ENCODE measurements at places on chromosomes 16 and 17.

DNA sequence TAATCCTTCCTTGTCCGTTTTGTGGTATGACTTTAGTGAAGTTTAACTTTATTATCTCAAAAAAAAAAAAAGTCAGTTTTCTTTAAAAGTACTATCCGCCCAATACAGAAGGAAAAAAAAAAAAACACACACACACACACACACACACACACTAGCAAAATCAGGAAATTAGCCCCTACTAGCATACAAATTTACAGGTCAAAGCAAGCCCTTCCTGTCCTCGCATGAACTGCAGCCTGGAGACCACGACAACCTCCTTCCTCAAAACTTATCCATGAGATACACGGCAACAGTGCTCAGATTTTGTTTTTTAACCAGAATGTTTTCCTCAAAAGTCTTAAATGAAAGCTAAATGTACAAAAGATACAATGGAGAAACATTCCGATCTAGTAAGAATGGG lies 16.2 kb downstream of the NCOR1 start:
- DNase-seq, result no peak

- no peak for DNase-seq
Observed at GRCh38 chr16:61834082-61834481, 202.2 kb downstream of the CDH8 start.

- DNase-seq, result no peak
Observed at GRCh38 chr17:8068736-8069586, 18.6 kb downstream of the ALOX12B start.

GRCh38 chr16:2686912-2687507 lies 4.7 kb downstream of the KCTD5 start:
- DNase-seq, result no peak

- DNase-seq, result no peak
Observed at GRCh38 chr16:83933885-83934683, 19.0 kb upstream of the OSGIN1 start.

DNA sequence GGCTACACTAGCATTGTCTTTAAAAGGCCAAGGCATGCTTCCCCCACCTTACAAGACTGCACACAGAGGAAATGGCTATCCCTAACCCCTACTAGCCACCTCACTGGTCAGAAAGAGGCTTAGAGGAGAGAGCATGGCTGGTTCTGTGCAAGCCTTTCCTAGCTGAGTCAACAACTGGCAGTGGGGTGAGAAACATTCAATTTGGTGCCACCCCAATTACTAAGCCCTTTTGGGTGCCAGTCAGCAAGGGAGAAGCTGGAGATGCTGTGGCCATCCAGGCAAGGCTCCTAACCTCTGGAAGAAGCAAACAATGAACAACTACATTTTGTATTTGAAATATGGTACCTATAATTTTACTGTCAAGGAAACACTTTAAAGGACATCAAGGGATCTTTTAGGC lies 4.7 kb upstream of the KAT7 start:
- no peak for DNase-seq

DNA sequence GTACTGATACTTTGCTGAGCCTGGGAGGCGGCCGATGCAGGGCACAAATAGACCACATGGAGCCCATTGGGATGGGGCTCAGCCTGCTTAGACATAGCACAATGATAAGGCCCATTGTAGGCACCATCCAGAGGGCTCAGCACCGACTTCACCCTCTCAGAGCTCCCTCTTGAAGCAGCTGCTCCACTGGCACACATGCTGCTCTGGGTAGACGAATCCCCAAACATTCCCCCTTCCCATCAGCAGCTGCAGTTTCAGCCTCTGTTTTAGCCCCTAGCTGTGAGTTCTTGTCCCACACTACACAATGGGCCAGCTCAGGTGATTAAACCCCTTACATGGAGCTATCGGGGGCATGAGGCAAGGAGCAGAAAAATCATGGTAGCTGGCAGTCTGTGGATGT lies 174.1 kb downstream of the RGS9 start:
- no peak for DNase-seq

GRCh38 chr17:49696233-49696761 lies 11.5 kb downstream of the SLC35B1 start:
- no peak for DNase-seq

- no peak for DNase-seq
Observed at GRCh38 chr17:45135978-45136791, 698 bp downstream of the ACBD4 start.

DNA sequence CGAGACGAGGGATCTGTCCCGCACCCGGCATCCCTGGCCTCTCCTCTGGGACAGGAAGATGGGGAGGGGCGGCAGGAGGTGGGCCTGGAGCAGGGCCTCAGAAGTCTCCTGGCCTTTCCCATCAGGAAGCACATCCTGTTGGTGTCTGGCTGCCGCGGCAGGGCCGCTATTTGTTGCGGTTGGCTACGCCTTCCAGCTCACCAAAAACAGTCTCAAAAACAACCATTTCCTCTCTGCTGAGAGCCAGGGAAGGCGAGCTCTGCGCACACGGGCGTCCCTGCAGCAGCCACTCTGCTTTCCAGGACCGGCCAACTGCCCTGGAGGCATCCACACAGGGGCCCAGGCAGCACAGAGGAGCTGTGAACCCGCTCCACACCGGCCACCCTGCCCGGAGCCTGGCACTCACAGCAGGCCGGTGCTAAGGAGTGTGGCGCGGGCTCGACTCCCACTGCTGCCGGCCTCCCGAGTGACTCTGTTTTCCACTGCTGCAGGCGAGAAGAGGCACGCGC lies at the start of gene TMEM204:
TMEM204 (plus strand) TSS at position 224 of the 509 bp plus-strand sequence. CDS start 610 bp downstream, outside the sequence.
- DNase-seq, result no peak

GRCh38 chr17:81194941-81195901 lies 27.5 kb downstream of the CEP131 start:
- no peak for DNase-seq

GRCh38 chr17:13212860-13213259 lies 195.0 kb upstream of the ELAC2 start:
- no peak for DNase-seq

- DNase-seq, result no peak
Observed at GRCh38 chr16:29745853-29746345, at the start of gene C16orf54. TSS of gene C16orf54 (minus strand) at chr16:29745990. CDS start at chr16:29744951, 1,039 bp downstream.

DNA sequence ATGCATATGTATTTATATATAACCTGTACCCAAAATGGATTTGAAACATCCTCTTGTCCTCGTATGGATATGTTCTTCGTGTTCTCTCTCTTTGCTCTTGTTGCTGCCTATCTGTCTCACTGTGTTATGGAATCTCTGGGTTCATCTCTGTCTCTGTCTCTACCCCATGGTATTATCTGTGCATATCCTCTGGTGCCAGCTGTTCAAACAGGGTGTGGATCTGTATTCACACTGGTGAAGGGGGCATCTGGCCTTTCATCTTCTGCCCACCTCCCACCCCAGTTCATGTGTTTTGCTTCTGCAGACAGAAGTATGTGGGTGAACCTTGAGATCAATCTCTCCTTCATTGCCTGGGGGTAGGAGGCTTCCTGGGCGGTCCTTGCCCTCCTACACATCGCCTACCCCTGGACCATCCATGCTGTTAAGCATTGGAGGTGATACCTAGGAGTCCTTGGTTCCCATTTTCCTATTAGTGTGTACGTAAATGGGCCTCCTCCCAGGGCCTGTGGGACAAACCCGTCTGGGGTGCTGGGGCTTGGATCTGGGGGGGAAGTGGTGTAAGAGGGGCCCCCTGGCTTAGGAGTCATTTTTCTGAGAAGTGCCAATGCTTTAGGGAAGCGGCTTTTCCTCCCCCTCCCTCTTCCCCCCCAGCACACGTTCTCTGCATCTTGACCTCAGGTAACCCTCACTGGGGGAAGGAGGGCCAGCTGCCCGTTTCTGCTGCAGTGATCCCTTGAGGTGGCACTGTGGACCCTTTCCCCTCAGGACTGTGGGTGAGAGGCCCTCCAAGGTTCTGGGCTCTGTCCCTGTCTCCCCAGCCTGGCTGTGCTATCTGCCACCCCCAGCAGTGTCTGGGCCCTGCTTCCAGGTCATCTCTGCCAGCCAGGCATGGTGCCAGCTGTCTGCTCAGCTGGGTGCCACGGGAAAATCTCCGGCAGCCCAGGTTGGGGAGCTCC lies 21.1 kb downstream of the RARA start:
- DNase-seq, result no peak

GRCh38 chr16:14364386-14365199 lies 265.5 kb downstream of the PARN start:
- DNase-seq, result no peak

DNA sequence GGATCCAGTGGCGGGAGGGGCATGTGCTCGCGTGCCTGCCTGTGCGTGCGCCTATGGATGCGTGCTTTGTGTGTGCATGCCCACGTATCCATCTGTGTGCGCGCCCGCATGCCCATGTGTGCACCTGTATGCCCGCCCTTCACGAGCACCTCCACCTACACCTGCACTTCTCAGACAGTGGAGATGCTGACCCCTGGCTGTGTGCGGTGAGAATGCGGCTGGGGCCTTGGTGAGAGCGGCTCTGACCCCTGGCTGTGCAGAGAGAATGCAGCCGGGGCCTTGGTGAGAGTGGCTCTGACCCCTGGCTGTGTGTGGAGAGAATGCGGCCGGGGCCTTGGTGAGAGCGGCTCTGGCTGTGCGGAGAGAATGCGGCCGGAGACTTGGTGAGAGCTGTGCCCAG lies 33.9 kb downstream of the AXIN1 start:
- DNase-seq, result no peak

- DNase-seq, result no peak
Observed at GRCh38 chr17:58277802-58278595, 2.7 kb downstream of the MPO start.

- DNase-seq, result no peak
Observed at GRCh38 chr16:31112711-31113110, 4.5 kb downstream of the BCKDK start.

GRCh38 chr16:19123535-19124178 lies 9.9 kb downstream of the ITPRIPL2 start:
- no peak for DNase-seq

Measured in NCI-H1930 (cell line).